ENCODE measurements at places on chromosomes 3 and 15.

- no peak for DNase-seq
Measured at GRCh38 chr15:90053685-90054466, 48.4 kb downstream of the IDH2 start.

GRCh38 chr3:169295912-169296570 lies 367.5 kb downstream of the MECOM start:
- no peak for DNase-seq

DNA sequence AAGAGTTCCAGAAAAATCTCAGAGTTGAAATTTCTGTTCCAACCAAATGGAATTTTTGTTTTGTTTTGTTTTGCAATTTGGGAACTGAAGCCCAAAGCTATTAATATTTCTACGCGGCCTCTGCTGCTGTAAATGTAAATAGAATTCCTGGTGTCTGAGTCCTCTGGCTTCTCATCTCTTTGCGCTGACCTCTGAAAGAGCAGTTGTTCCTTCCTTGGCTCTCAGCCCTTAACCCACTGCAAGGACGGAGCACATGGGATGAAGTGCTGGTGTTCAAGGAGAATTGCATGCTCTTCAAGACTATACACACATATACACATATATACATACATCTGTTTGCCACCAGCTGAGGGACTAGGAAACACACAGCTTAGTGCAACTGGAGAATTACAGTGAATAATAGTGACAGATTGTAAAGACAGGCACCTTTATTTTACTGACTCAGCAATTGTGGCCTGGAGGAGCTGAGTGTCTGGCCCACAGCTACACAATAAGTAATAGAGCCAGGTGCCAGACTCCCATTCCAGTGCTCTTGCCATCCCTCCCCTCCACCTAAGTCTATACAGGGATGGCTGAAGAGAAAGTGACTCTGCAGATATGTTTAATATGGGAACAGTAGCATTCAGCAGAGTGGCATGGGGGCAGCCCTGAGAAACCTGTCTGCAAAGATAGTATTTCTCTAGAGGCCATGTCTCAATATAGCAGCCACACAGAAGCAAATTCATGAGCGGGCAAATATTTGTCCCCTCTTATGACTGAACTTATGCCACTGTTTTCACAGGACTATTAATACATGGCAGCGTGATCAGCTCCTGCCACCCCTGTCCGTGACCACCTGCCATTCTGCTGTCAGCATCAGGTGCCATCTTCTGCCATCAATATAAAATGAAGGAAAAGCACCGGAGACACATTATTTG lies 42.3 kb downstream of the NEK10 start:
- DNase-seq: no peak

DNA sequence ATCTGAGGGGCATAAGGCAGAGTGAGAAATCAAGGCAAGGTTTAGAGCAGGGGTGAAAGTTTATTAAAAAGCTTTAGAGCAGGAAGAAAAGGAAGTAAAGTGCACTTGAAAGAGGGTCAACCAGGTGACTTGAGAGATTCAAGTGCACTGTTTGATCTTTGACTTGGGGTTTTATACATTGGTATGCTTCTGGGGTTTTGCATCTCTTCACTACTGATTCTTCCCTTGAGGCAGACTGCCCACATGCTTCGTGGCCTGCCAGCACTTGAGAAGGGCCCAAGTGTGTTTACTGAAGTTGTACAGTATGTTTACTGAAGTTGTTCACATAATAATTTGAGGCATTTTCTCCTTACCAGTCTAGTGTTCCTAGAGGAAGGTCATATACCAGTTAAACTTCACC lies 367.0 kb upstream of the UBE2E2 start:
- DNase-seq: no peak

- no peak for DNase-seq
Measured at GRCh38 chr15:66089049-66089448, 164.5 kb downstream of the MEGF11 start.

DNA sequence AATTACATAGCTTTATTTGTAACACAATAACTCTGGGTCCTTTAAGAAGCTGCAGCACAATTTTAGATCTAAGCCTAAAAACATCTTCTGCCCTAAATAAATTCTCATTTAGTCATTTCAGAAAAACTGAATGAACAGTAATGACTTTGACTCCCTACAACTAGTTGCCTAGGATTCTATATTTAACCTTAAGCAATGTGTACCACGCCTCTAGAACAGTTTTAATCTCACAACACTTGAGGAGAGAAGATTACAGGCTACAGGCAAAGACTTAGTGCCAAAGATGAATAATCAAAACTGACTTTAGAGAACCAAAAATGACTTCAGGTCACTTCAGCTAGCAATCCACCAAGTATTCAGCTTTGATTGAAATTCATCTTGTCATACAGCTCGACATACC lies 192.8 kb downstream of the ULK4 start:
- DNase-seq: no peak

GRCh38 chr3:28018925-28019718 lies 222.3 kb upstream of the CMC1 start:
- no peak for DNase-seq

- DNase-seq: no peak
Measured at GRCh38 chr3:194723846-194724618, 38.3 kb downstream of the FAM43A start.

DNA sequence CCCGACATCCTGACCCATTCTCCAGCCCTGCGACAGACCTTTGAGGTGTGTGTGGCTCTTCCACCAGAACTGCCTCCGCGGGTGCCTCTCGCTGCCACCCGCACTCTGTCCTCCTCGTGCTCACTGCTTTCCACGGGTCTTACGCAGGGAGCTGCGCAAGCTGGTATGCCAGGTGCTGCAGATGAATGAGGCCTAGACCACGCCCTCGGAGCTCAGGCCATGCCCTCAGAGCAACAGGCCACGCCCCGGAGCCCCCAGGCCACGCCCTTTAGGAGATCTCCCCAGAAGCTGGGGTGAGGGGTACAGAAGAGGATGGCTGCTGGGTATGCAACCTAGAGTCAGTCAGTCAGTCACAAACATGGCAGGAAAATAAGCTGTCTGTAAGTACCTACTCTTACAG lies 300.3 kb downstream of the GABRG3 start:
- no peak for DNase-seq

DNA sequence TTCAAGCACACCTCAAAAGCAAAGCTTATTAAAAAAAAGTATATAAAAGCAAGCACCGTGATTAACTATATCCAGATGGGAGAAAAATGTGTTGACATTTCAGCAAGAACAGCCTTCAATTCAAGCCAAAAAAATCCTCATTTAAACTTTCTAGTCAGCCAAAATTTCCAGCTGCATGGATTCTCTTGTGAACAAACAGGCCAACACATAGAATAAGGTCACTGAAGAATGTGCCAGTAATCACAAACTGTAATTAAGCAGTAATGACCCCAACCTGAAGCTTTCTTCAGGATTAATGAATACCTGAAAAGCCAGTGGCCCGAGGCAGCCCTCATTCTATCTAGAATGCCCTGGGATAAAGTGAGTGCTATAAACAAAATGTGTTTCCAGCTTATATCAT lies 130.7 kb upstream of the KCNMB2 start:
- no peak for DNase-seq
